ENCODE measurements at places on chromosomes 12 and 14.
A peak's percentile ranks its signal among the peaks of the same experiment; 100 is the strongest.

DNA sequence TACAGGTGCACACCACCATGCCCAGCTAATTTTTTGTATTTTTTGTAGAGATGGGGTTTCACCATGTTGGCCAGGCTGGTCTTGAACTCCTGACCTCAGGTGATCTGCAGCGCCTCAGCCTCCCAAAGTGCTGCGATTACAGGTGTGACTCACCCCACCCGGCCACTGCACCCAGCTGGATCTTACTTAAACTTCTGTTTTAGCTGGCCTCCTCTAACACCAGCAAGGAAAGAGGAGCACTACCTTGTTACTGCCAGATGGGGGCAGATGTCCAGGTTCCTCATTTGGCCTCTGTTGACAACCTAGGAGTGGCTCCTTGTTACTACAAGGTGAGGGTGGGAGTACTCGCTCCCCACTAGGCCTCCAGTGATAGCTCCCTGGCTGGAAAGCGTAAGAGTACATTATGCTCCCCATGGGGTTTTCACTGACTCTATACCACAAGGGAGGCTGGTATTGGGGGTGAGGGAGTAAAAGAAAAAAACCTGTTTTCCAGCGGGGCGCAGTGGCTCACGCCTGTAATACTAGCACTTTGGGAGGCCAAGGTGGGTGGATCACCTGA, 13.2 kb upstream of the ARF6 start:
- peak; percentile 46 for DNase-seq

DNA sequence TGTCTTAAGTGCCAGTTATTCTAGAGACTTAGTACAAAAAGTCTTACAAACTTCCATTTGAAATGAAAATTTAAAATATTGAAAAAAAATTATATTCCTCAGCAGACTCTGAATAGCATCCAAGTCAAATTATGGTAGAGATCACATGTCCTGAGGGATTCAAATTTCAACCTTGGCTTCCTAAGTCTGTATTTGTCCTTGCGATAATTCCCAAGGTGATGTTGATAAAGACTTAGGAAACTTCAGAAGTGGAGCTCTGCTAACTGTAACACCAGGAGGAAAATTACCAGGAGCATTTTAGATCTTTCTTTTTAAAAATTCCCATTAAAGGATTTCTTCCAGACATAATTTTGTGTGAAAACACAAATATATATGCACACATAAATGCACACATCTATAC, 178.3 kb downstream of the IPO8 start:
- no peak for DNase-seq

DNA sequence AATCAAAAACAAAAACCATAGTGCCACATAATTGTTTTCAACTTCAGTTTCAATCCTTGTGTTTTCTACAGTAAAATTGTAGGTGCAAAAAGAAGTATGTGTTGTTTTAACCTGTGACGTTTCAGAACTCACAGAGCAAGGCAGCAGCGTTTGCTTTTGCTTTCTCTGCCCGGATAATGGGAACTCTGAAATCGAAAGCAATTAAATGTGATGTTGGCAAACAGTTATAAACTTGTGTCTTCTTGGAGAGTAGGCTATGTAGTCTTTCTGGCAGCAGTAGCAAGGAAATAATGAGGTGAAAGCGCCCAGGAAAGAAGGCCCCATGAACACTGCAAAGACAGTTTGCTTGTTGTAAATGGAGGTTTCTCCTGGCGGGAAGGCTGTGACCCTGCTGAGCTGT, 39.1 kb downstream of the FNTB start:
- no peak for DNase-seq

- peak; percentile 10 for DNase-seq
These were observed 564.0 kb downstream of the TRHDE start for GRCh38 chr12:72836194-72836593.

GRCh38 chr14:85061256-85061655, 468.7 kb upstream of the FLRT2 start:
- DNase-seq: no peak

DNA sequence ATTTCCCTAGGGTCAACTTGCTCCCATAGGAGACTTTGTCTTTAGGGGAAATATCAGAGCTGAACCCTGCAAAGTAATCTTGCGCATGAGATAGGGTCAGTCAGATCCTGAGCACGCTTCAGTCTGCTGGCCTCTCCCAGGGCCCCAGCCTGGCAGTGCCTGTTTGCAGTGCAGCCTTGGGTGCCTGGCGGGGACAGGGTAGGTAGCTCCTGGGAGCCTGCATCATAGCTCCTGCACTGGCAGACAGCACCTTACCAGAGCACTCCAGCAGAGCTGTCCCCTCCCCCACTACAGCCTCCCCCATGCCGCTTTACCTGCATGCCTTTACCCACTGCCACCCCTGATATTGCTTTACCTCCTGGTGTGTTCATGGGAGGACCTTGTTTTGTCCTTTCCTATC, 237.3 kb downstream of the CCDC59 start:
- DNase-seq: no peak

DNA sequence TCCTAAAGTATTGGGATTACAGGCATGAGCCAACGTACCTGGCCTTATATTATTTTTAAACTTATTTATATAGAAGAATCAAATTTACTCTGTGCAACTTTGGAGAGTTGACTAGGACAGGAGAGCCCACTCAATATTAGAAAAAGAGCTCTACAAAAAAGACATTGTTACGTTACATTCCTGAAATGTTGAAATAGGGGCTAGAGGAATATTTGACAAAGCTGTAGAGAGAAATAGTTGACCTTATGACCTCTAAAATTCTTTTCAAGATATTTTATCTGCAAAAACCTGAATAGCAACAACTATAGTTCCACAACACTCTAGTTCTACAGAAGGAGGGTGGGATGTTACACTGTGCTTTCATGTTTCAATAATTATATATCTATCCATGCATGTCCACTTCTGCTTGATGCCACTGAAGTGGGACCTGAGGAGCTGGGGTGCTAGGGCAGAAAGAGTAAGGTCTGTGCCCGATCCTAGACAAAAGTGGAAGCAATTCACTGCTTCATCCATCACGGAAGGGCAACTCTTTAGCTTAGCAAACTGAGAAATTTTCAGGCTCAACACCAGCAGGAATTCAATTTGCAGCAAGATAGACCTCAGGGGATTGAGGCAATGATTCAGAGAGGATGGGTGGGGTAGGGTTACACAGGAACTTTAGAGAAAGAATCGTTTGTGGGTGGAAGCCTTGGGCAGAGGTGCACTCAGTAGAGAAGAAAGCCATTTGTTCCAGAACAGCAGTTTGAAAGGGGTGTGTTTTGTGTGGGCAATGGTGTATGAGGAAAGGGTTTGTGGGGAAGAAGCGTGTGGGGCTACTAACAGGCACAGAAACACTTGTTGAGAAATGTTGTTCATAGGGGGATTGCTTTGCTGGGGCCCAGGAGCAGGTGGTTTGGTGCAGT, 16.0 kb upstream of the RNASE10 start:
- DNase-seq: no peak

DNA sequence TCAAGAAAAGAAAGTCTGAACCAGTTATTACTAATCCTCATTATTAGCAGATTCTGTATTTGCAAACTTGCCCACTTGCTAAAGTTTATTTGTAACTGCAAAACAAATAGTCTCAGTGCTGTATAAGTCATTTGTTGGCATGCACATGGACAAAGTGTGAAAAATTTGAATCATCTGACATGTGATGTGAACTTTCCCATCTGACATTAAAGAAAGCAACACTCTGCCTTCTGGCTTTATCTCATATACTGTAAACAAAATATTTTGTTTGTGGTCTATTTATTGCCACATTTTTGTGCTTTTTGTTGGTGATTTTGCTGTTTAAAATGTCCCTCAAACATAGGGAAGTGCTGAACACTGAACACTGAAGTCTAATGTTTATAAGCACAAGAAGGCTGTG, 513.8 kb downstream of the RPL10L start:
- no peak for DNase-seq

- no peak for DNase-seq
These were observed 5.8 kb downstream of the DICER1 start for GRCh38 chr14:95151561-95151960.

All from SK-N-DZ (cell line).